ENCODE measurements at places on chromosomes 6 and 20. TPM values are rescaled to one million over a fixed set of nuclear protein-coding genes. Genes with fewer than 3 reads are reported as not detected.

GRCh38 chr6:155001482-155001881 lies 6.4 kb downstream of the TIAM2 start:
- H3K36me3 ChIP-seq, result peaks cover 10% of the 10 kb centered on the region
- peaks cover 2% of the 10 kb centered on the region for H3K27me3 ChIP-seq
- peaks cover 14% of the 10 kb centered on the region for H3K4me1 ChIP-seq
- H3K4me3 ChIP-seq, result no peak overlapping the region
- H3K27ac ChIP-seq, result no peak overlapping the region

DNA sequence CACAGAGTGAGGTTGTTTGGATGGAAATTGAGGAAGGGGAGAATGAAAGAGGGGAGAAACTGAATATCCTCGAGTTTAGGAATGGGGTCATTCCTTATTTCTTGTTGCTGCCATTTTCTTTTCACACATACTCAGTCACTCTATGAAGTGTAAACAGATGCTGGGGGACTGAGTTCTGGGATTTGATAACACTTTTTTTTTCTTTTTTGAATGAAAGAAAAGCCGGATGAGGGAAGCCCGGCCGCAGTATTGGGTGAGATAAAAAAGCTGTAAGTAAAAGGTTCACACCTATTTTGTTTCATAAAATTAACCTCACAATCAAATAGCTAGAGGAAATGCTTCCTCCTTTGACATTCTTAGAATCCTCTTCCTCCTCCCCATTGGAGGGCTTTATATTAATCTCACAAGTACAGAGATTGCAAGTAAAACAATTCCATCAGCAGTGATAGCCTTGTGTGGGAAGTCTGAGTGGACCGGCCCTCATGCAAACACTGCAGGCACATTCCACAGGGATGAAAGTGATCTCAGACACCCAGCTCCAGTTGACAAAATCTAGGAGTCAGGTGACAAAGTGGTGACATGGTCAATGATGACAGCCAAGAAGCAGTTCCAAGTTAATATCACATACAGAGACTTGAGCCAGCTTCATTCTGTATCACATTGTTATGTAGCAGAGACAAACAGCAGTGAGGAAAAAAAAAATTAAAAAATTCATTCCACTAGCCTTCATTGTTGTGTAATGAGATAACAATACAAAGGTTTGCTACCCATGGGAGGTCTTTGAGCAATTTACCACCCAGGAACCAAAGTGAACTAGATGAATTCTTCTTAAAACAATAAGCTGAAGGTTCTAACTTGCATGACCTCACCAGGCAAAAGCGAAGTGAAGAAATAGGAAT lies 391.1 kb upstream of the HSF2 start:
- H3K4me3 ChIP-seq, result no peak overlapping the region
- H3K36me3 ChIP-seq, result no peaks in the 10 kb centered on the region
- no peak overlapping the region for H3K27ac ChIP-seq
- H3K27me3 ChIP-seq, result no peaks in the 10 kb centered on the region

GRCh38 chr20:25860531-25861150 lies 164.0 kb upstream of the ZNF337 start:
- H3K27me3 ChIP-seq, result peaks cover 77% of the 10 kb centered on the region
- DNase-seq, result no peak
- H3K36me3 ChIP-seq, result no peaks in the 10 kb centered on the region
- peak overlapping the region; percentile 71 for H3K4me3 ChIP-seq

DNA sequence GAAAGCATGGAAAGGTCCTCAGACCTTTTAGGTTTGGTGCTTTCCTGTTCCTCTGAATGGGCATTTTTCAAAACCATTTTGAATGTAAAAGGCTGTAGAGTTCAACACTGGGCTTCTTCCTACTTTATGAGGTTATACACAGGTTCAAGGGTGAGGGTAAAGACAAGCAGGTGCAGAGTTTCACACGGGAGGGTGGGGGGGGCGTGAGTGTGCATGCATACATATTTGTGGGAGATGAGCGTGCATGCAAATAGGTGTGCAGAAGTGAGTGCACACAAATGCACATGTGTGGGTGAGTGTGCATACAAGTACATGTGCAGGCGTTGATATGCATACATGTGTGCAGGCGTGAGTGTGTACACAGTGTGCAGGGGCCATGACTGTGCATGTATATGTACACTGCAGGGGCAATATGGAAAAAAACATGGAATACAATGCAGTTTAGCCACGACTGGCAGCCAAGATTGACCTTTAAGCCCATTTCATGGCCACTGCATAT lies 183.1 kb downstream of the GMPR start:
- peaks cover 59% of the 10 kb centered on the region for H3K4me1 ChIP-seq
- H3K27me3 ChIP-seq, result no peaks in the 10 kb centered on the region
- H3K36me3 ChIP-seq, result peaks cover 25% of the 10 kb centered on the region
- no peak for DNase-seq
- peak overlapping the region; percentile 98 for H3K27ac ChIP-seq
- peak overlapping the region; percentile 72 for H3K4me3 ChIP-seq

- H3K4me1 ChIP-seq, result no peaks in the 10 kb centered on the region
- DNase-seq, result no peak
- no peak overlapping the region for H3K4me3 ChIP-seq
- H3K27me3 ChIP-seq, result no peaks in the 10 kb centered on the region
- H3K36me3 ChIP-seq, result no peaks in the 10 kb centered on the region
Observed at GRCh38 chr20:15555913-15556312, 1017.3 kb downstream of the KIF16B start.

- H3K4me1 ChIP-seq, result peaks cover 26% of the 10 kb centered on the region
- no peak overlapping the region for H3K27ac ChIP-seq
- H3K4me3 ChIP-seq, result no peak overlapping the region
- H3K36me3 ChIP-seq, result no peaks in the 10 kb centered on the region
- DNase-seq, result no peak
Observed at GRCh38 chr20:24742989-24743388, 206.1 kb upstream of the CST7 start.

- no peak overlapping the region for H3K27ac ChIP-seq
- peaks cover 2% of the 10 kb centered on the region for H3K27me3 ChIP-seq
- no peak for DNase-seq
- no peaks in the 10 kb centered on the region for H3K4me1 ChIP-seq
- no peaks in the 10 kb centered on the region for H3K36me3 ChIP-seq
- no peak overlapping the region for H3K4me3 ChIP-seq
Observed at GRCh38 chr6:109715616-109716015, 24.5 kb downstream of the FIG4 start.

DNA sequence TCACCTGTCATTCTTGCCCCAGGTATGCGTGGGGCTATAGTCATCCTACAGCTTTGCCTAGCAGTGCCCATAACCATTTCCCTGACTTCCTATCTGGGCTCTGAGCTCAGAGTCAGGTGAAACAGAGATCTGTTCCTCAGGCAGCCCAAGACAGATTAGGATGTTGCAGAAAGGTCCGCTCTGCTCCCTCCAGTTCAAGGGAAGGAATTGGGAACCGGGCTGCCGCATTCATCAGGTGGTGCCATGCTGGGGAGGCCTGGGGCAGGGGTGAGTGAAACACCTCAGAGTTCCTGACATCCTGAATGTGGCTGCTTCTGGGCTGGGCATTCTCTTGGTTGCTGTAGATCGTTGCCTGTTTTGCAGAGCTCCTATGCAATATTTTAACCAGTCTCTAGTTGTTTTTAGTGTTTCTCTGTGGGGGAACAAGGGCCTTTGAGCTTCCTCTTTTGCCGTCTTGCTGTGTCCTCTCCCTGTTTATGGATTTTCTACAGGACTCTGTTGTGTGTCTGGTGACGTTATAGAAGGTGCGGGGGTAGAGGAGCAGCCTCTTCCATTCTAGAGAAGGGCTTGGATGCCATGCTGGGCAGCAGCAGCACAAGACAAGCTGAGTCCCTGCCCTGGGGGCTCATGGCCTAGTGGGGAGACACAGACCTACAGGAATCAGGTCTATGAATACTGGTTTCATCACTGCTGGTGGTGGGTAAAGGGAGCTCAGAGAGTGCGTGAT lies 9.2 kb downstream of the ENTPD6 start:
- peaks cover 11% of the 10 kb centered on the region for H3K4me1 ChIP-seq
- no peaks in the 10 kb centered on the region for H3K27me3 ChIP-seq
- peaks cover 2% of the 10 kb centered on the region for H3K36me3 ChIP-seq
- DNase-seq, result no peak
- H3K27ac ChIP-seq, result no peak overlapping the region

DNA sequence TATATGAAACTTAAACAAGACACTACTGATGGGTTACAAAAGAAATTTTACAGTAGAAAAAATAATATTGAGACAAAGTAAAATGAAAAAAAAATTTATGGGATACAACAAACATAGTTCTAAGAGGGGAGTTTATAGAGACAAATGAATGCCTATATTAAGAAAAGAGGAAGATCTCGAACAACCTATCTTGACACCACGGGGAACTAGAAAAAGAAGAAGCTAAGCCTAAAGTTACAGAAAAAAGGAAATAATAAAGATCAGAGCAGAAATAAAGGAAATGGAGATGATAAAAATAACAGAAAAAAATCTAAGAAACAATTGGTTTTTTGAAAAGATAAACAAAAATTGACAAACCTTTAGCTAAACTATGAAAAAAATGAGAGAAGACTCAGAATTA lies 9.1 kb upstream of the ECHDC1 start:
- H3K4me1 ChIP-seq, result no peaks in the 10 kb centered on the region
- no peaks in the 10 kb centered on the region for H3K36me3 ChIP-seq
- no peak for DNase-seq
- no peaks in the 10 kb centered on the region for H3K27me3 ChIP-seq
- H3K27ac ChIP-seq, result no peak overlapping the region

DNA sequence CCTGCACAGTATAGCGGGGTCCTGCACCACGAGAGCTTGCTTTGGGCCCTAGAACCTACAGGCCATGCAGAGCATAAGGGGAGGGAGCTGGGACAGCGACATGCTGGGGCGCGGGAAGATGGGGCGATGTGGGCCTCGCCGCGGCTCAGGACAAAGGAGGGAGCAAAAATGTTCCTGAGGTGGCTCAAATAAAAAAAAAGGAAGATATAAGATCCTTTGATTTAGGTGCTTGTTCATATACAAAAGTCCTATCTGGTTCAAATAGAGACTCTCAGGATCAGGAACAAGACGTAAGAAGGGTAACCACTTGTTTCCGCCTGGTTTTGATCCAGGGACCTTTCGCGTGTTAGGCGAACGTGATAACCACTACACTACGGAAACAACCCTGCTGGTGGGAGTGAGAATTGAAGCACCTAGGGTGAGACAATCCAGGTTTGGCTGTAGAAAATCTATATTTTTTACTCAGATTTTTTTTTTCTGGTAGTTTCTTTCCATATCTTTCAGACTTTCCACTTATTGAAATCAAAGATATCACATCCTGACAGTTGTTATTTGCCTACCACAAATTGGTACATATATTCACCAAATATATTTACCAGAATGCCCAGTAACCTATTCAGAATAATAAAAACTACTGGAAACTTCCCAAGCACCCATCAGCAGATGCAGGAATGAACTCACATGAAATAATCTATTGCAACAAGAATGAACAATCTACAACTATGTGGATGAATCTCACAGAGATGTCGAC lies 177.9 kb upstream of the ZNF184 start:
- peak; percentile 31 for DNase-seq
- H3K36me3 ChIP-seq, result no peaks in the 10 kb centered on the region
- H3K27ac ChIP-seq, result no peak overlapping the region
- H3K4me1 ChIP-seq, result peaks cover 5% of the 10 kb centered on the region
- peaks cover 22% of the 10 kb centered on the region for H3K27me3 ChIP-seq

- H3K27ac ChIP-seq, result no peak overlapping the region
- H3K36me3 ChIP-seq, result peaks cover 18% of the 10 kb centered on the region
- DNase-seq, result no peak
- H3K4me1 ChIP-seq, result peaks cover 6% of the 10 kb centered on the region
- H3K4me3 ChIP-seq, result no peak overlapping the region
Observed at GRCh38 chr20:44662261-44662660, 10.8 kb upstream of the ADA start.

- no peaks in the 10 kb centered on the region for H3K36me3 ChIP-seq
- no peak overlapping the region for H3K27ac ChIP-seq
- no peaks in the 10 kb centered on the region for H3K4me1 ChIP-seq
- H3K4me3 ChIP-seq, result no peak overlapping the region
Observed at GRCh38 chr6:167450626-167451025, 125.7 kb downstream of the TTLL2 start.

- H3K4me1 ChIP-seq, result peaks cover 2% of the 10 kb centered on the region
- no peak for DNase-seq
- H3K27ac ChIP-seq, result no peak overlapping the region
- no peaks in the 10 kb centered on the region for H3K27me3 ChIP-seq
Observed at GRCh38 chr20:59210186-59210585, 46.6 kb downstream of the ZNF831 start.

DNA sequence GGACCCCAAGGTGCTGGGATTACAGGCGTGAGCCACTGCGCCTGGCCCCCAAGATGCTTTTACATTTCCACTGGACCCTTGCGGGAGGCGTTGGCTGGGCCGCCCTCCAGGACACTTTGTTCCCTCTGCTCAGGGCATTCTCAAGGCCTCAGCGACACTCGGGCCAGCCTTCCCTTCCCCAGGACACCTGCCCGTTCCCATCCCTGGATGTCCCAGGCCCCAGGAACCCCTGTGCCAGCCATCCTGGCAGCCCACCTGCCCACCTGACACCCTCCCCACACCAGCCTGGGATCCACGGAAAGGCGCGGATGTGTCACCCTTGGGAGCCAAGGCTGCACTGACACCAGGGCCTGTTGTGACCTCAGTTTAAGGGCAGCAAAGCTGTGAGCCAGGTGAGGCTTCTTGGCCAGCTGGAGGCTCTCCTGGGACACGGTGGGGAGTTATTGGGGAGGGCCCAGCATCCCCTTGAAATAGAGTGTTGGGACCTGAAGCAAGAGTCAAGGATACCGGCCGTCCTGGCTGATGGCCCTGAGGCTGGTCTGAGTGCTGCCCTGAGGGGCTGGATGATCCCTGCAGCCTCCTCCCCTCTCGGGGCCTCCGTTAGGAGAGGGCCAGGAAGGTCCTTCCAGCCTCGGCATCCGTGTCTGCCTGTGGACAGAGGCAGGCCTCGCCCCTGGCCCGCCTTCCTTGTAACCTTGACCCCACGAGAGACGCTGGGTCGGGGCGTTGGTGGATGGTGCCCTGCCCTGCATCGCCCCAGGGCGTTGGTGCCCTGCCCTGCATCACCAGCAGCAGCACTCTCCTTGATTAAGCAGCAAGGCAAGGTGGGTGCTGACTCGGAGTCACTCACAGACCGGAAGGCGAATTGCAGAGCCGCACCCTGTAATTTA lies 84.2 kb upstream of the BHLHE23 start:
- H3K27me3 ChIP-seq, result no peaks in the 10 kb centered on the region
- no peaks in the 10 kb centered on the region for H3K36me3 ChIP-seq
- no peak overlapping the region for H3K27ac ChIP-seq
- H3K4me1 ChIP-seq, result no peaks in the 10 kb centered on the region
- DNase-seq, result no peak
- H3K4me3 ChIP-seq, result no peak overlapping the region

MEP1A gene
- not detected for total RNA-seq

ATP6V1G2 gene
- 0.82 TPM for total RNA-seq

SENP6 gene
- total RNA-seq, result 81.7 TPM

All from activated T-helper 2 cell treated with anti-CD3 and anti-CD28 coated beads, Interferon-gamma antibody, Interleukin-2, Interleukin-4, amounts not matched to agents 10 μg/mL and 5 μg/mL and 100 μg/mL, durations not matched to agents 14 hours and 24 hours and 36 hours (primary cell).